ENCODE measurements at places on chromosomes 4 and X. TPM values are rescaled to one million over a fixed set of nuclear protein-coding genes. Genes with fewer than 3 reads are reported as not detected.

The TRAM1L1 gene
- total RNA-seq, result 0.32 TPM

The TMPRSS11A gene
- not detected for total RNA-seq

The SLC6A14 gene
- total RNA-seq, result not detected

The SHROOM4 gene
- total RNA-seq, result 4.3 TPM

The HTN3 gene
- total RNA-seq, result not detected

The TCEAL6 gene
- not detected for total RNA-seq

The HS3ST1 gene
- 0.15 TPM for total RNA-seq

The PDZD11 gene
- 12.8 TPM for total RNA-seq

The PRDM5 gene
- 1.9 TPM for total RNA-seq

The GIMD1 gene
- not detected for total RNA-seq

The TEX13C gene
- total RNA-seq, result not detected

The EXOC1L gene
- total RNA-seq, result not detected

GRCh38 chr4:151629097-151629783 lies 131.6 kb downstream of the GATB start:
- H3K4me1 ChIP-seq, result peaks cover 23% of the 10 kb centered on the region
- H3K27me3 ChIP-seq, result no peaks in the 10 kb centered on the region
- H3K36me3 ChIP-seq, result no peaks in the 10 kb centered on the region
- no peak overlapping the region for H3K4me3 ChIP-seq

GRCh38 chr4:80390178-80390577 lies 54.6 kb downstream of the CFAP299 start:
- DNase-seq, result no peak
- H3K36me3 ChIP-seq, result no peaks in the 10 kb centered on the region
- H3K27ac ChIP-seq, result no peak overlapping the region
- H3K4me3 ChIP-seq, result no peak overlapping the region

- no peaks in the 10 kb centered on the region for H3K4me1 ChIP-seq
- H3K27ac ChIP-seq, result no peak overlapping the region
- DNase-seq, result no peak
These were observed 25.7 kb upstream of the C1QTNF7 start for GRCh38 chr4:15402146-15402545.

DNA sequence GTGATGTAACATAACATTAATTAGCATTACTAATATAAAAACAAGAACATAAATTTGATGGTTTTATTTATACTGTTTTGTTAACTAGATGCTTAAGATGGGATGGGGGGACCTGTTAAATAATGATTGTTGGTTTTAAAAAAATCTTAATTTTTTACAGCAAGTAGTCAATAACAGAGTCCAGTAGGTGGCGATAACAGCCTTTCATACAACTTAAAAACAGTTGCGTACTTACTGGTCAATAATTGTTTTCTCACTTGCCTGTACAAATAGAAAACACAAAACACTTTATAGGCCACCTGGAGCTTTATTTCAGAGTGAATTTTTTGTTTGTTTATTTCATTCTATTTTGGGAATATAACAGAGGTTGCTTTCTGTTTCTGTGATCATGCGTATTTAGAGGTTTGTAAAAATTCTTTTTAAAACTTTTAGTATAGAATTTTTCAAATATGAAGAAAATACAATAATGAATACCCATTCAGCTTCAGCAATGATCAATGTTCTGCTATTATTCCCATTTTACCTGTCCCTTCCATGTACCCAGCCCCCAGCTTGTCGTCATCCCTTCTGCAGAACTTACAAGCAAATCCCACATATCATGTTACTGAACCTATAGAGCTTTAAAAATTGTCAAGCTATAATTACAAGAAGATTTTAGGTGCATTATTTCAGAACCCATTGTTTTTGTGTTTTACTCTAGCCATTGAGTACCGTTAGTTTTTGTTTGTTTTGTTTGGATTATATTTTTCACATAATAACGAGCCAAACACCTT lies 97.1 kb downstream of the MRPL1 start:
- no peak overlapping the region for H3K27ac ChIP-seq
- no peak for DNase-seq
- no peaks in the 10 kb centered on the region for H3K4me1 ChIP-seq
- H3K36me3 ChIP-seq, result no peaks in the 10 kb centered on the region

- no peak overlapping the region for H3K27ac ChIP-seq
- no peak overlapping the region for H3K4me3 ChIP-seq
- no peak for DNase-seq
- no peaks in the 10 kb centered on the region for H3K27me3 ChIP-seq
- no peaks in the 10 kb centered on the region for H3K36me3 ChIP-seq
These were observed 42.6 kb upstream of the PDE5A start for GRCh38 chr4:119671205-119671604.

GRCh38 chr4:186584912-186585311 lies 29.5 kb upstream of the MTNR1A start:
- no peak overlapping the region for H3K4me3 ChIP-seq
- no peaks in the 10 kb centered on the region for H3K36me3 ChIP-seq
- no peak for DNase-seq

DNA sequence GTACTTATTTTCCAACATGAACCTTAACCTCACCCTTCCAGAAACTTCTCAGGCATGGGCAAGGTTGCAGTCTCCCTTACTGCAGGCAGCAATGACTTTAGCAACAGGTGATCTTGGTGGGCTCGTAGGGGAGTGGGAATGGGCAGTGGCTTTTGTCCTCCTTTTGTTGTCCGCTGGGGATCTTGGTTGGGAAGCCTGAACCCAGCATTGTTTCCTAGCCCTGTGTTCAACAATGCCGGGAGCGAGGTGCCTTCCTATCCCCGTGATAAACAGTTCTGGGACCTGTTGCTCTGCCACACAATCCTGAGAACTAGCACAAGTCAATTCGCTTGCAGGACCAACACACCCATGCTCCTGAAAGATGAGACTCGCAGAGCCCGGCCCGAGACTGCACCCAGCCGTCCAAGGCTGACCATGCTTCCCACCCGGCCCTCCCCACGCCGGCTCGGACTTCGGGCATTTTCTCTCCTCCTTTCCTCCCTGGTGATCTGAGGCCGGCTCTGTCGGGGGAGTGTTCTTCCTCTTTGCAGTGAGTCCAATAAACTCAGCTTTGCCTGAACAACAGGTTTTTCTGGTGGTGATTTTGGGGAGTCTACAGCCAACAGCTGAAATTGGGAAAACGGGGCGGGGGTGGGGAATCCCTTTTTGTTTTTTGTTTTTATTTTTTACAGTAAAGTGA lies 20.2 kb downstream of the IRAK1 start:
- H3K4me1 ChIP-seq, result no peaks in the 10 kb centered on the region
- no peaks in the 10 kb centered on the region for H3K27me3 ChIP-seq
- DNase-seq, result no peak
- no peaks in the 10 kb centered on the region for H3K36me3 ChIP-seq

DNA sequence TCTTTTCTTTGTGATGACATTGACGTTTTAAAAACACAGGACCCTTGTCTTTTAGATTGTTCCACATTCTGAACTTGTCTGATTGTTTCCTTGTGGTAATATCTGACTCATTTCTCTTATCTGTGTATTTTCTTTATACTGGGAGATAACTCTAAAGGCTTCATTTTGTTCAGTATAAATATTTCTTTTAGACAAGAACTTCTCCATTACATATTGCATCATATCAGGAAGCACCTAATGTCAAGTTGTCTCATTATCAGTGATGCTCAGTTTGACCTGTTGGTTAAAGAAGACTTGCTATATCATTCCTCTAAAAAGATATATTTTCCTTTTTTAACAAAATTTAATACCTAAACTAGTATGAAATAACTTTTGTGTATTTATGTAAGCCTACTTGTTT lies 152.3 kb upstream of the BMP3 start:
- DNase-seq, result no peak
- no peak overlapping the region for H3K4me3 ChIP-seq
- no peaks in the 10 kb centered on the region for H3K36me3 ChIP-seq

DNA sequence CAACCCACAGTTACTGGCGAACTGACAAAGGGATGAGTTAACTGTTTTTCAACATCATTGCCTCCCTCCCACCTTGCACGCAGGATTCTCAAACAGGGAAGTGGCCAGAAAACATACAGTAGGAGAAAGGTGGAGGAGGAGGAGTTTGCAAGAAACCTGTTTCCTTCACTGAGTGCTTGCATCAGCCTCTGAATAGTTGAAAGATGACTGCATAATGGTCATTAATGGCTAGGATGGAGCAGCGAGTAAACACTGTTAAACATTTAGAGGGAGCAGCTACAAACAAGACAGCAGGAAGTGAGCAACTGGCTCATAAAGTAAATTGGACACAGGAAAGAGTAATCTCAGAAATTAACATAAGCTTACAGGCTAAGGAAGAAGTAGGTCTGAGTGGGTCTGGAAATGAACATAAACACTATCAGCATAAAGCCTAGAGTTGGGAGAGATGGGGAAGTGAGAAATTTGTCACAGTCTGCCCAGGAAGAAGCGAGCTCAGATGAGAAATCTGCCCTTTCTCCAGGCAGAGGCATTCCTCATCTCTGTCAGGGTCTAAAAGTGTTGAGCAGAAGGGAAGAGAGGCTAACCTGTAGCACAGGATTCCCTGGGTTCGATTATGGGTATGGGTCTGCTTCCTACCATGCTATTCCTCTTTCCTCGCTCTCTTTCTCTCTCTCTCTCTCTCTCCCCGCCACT lies 38.6 kb downstream of the TRPC5OS start:
- no peaks in the 10 kb centered on the region for H3K36me3 ChIP-seq
- H3K27ac ChIP-seq, result no peak overlapping the region
- DNase-seq, result no peak

- H3K36me3 ChIP-seq, result no peaks in the 10 kb centered on the region
- no peaks in the 10 kb centered on the region for H3K4me1 ChIP-seq
- no peaks in the 10 kb centered on the region for H3K27me3 ChIP-seq
- DNase-seq, result no peak
- no peak overlapping the region for H3K27ac ChIP-seq
These were observed 137.9 kb downstream of the SLC7A11 start for GRCh38 chr4:138104284-138104680.

DNA sequence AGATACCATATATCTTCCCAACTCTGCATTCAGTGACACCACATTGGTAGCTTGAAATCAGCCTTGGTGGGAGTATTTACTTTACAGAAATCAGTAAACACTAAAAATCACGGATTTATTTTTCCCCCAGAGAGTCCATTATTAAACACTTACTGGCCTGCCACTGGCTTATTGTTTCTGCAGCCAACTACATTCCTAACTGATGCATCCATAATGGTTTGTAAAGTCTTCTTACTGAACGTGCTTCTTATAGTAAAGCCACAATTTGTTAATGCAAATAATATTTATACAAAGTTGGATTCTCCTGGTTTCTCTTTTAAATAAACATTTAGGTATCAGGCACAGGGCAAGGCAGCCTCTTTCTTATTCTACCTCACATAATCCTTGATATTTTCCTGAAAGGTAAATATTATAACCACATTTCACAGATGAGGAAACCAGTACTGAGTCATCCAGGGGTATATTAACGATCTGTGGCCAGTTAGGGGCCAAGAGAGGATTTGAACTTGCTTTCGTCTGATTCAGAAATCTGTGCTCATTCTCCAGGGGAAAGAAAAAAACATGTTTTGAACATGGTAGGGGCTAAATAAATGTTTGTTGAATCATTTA lies 136.5 kb downstream of the RAB28 start:
- DNase-seq, result no peak
- no peak overlapping the region for H3K4me3 ChIP-seq
- no peak overlapping the region for H3K27ac ChIP-seq
- H3K27me3 ChIP-seq, result no peaks in the 10 kb centered on the region
- H3K36me3 ChIP-seq, result no peaks in the 10 kb centered on the region

DNA sequence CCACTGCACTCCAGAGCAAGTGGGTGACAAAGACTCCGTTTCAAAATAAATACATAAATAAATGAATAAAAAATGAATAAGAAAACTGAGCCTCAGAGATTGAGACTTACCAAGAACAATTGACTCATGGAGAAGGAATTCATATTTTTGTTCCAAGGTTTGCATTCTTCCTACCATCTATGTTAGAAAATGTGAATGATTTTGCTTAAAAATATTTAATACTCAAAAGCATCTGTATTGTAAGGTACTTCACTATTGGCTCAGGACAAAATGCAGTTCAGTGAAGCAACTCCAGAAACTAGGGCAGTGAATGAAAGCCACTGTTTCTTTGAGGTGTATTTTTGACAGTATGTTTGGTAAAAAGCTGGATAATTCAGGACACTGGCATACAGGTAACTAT lies 54.1 kb downstream of the XAGE2 start:
- no peaks in the 10 kb centered on the region for H3K36me3 ChIP-seq
- no peaks in the 10 kb centered on the region for H3K4me1 ChIP-seq
- no peak for DNase-seq
- no peak overlapping the region for H3K27ac ChIP-seq

DNA sequence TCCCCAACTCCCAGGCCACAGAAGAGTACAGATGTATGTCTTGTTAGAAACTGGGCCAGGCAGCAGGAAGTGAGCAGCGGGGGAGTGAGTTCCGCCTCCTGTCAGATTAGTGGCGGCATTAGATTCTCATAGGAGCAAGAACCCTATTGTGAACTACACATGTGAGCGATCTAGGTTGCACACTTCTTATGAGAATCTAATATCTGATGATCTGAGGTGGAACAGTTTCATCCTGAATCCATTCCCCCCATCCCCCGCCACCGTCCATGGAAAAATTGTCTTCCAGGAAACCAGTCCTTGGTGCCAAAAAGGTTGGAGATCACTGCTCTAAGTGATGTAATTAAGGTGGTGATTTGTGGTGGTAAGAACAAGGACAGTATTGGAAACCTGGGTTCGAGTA lies 24.5 kb upstream of the NEXMIF start:
- no peaks in the 10 kb centered on the region for H3K4me1 ChIP-seq
- DNase-seq, result no peak
- no peak overlapping the region for H3K4me3 ChIP-seq
- H3K36me3 ChIP-seq, result no peaks in the 10 kb centered on the region

DNA sequence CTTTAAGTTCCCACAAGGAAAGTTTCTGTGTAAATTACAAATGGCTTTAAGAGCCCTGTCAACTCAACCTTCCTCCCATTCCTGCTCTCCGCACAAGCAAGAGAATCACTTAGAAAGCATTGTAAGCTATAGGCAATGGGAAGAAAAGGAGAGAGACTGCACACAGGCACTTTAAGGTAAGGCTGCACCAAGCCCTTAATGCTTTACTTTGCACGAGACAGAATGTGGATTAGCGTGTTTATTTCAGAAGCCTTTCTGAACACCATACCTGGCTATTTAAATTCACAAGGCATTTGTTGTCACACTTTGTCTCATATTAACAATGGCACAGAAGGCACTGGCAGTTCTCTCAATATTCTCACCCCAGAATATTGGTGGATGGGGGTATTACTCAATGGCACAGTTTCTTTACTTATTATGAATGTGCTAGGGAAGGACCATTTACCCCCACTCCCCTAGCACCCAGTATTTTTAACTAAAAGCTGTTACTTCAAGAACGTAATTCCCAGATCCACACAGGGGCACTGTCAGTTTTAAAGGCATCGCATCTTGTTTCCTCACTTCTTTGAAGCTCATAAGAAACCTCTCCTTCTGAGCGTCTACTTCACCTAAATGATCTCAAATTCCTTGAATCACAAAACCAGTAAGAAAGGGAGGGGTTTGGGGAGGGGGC lies 150.0 kb downstream of the MAML3 start:
- H3K4me1 ChIP-seq, result peaks cover 23% of the 10 kb centered on the region
- DNase-seq, result no peak
- H3K4me3 ChIP-seq, result peak overlapping the region; percentile 41
- no peaks in the 10 kb centered on the region for H3K27me3 ChIP-seq
- H3K36me3 ChIP-seq, result no peaks in the 10 kb centered on the region

GRCh38 chrX:138929926-138930582 lies 218.5 kb upstream of the FGF13 start:
- DNase-seq, result no peak
- H3K4me3 ChIP-seq, result no peak overlapping the region
- H3K27me3 ChIP-seq, result no peaks in the 10 kb centered on the region
- peaks cover 4% of the 10 kb centered on the region for H3K4me1 ChIP-seq
- no peaks in the 10 kb centered on the region for H3K36me3 ChIP-seq

- H3K27me3 ChIP-seq, result no peaks in the 10 kb centered on the region
- no peak overlapping the region for H3K4me3 ChIP-seq
- no peaks in the 10 kb centered on the region for H3K4me1 ChIP-seq
- no peak for DNase-seq
These were observed 54.6 kb downstream of the NIPAL1 start for GRCh38 chr4:48071191-48071590.

Data from gastrocnemius medialis (tissue), 4 donors.